ENCODE measurements at places on chromosomes 1 and 21. TPM values are rescaled to one million over a fixed set of nuclear protein-coding genes. Genes with fewer than 3 reads are reported as not detected.

Gene SPATA45
- polyA plus RNA-seq = 0.75 TPM

Gene PLA2G2A
- 0.18 TPM for polyA plus RNA-seq

Gene FMN2
- 6.9 TPM for polyA plus RNA-seq

Gene GNAT2
- polyA plus RNA-seq = not detected

Gene S100A9
- polyA plus RNA-seq = 6.2 TPM

DNA sequence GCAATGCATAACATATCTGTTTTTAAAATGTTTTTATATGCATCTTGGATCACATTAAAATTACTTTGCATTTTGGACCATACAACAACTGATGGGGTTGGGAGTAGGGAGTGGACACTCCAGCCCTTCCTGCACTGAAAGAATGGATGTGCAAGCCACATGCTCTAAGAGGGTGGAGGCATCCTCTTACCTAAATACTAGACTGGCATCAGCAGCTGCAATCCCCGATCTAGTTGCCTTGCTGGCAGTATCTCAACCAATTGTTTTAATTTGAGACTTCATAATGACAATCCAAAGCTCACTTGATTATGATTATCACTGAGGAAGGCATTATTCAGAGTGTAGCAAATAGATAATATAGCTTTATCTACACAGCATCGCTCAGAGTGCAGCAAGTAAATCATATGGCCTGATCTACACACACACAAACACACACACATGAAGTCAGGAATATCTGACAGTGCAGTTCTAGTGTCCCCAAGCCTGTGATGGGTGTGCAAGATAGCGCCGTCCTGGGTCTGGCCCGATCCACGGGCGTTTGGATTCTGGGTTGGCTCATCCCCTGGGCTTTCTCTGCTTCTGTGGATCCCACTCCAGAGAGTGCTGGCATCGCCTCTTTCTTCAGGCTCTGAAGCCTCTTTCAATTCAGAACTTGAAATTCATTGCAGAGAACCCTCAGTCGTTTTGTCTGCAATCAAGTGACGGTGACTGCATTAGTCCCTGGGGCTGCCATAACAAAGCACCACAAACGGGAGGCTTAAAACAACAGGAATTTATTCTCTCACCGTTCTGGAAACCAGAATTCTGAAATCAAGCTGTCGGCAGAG lies 181.3 kb downstream of the ETS2 start:
- no peak for DNase-seq

DNA sequence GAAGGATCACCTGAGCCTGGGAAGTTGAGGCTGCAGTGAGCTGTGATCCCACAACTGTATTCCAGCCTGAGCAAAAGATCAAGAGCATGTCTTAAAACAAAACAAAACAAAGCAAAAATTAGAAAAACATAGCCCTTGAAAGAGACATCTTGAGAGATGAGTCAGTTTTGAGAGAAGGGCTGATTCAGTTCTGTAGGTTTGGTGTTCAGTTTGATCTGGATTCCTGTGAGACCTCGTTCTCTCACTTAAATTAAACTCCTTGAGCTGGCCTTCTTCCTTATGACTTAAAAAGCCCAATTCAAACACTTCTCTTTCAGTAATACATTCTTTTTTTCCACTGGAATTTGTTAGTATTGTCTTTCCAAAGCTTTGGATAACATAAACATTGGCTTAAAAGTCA lies 164.2 kb downstream of the NRIP1 start:
- DNase-seq = no peak

DNA sequence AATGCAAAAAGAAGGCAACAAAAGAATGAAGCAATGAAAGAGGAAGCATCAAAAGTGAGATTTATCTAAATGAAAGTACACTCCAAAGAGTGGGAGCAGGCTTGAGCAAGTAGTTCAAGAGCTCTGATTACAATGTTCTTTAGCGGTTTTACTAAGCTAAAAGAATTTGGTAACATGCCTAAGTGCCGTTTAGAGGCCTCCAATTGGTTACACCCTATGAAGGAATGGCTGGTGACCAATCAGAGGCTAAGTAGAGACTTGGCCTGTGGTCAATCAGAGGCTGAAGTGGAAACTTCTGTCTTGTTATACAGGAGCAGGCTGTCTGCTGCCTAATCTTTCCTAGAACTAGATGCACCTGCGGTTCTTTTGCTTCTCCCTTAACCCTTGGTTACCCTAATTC lies 59.1 kb downstream of the PTGFR start:
- no peak for DNase-seq

GRCh38 chr1:11768821-11769220 lies 6.8 kb downstream of the C1orf167 start:
- DNase-seq = no peak

- DNase-seq = no peak
Observed at GRCh38 chr1:222928212-222928611, 113.4 kb downstream of the DISP1 start.

DNA sequence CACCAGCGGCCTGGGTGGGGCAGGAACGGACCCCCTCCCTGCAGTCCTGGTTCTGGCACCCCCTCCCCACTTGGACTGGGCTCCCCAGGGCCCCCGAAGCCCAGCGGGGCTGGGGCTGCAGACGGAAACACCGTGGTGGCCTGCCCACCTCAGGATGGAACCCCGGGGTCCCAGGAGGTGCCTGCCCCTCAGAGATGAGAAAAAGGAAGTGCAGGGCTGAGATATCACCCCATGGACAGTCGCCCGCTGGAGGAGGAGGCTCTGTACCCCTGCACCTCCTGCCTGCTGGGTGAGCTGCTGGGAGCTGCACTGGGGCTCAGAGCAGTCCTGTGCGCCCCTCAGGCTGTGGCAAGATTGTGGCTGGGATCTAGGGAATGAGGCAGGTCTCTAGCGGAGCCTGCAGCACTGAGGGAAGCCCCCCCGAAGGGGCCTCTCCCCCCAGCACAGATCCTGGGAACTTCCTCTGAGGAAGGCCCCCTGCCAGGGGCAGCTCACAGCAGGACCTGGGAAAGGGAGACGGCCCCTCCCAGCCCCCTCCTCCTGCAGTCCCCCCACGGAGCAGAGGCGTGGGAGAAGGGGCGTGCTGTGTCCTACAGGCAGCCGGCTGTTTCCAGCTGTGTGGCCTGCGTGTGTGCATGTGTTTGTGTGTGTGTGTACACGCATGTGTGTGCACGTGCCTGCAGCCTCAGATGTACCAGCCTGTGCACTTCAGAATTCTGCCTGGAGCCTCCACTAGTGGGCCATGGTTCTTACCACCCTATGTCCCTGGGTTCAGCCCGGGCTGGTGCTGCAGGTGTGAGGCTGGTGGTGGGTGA lies 6.9 kb downstream of the AGRN start:
- no peak for DNase-seq

DNA sequence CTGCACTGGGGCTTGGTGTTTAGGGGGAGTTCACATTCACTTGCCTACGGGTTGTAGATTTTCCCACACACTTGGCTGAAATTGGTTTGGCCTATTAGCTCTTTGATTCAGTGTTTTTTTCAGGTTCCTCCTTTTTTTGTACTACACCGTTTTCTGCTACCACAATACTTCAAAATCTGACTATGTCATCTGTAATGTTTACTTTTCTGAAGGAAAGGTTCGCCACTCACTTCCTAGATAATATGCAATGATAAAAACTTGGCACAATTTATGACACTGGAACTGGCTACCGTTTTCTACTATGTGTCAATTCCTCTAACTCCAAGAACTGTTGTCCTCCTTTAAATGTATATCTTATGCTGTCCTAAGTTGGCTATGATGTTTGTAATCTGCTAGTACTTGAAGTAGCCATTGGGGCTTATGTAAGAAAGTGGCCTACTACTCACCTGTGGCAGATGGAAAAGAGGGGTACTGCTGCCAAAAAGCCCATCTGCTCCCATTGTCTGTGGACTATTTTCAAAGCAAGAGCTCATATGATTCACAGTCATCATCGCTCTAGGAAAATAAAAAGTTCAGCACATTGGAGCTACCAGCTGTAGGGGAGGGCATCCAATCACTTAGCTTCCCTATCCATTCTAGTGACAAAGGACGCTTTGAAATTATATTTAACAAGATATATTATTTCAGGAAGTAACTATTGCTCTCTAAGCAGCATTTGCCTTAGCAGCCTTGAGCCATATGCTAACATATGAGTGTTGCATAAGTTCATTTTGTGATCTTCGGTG lies 42.4 kb upstream of the BACH1 start:
- DNase-seq = no peak

GRCh38 chr1:207240325-207241101 lies 81.0 kb upstream of the CD55 start:
- DNase-seq = no peak

GRCh38 chr21:28261298-28261697 lies 731.4 kb downstream of the LTN1 start:
- DNase-seq = no peak

DNA sequence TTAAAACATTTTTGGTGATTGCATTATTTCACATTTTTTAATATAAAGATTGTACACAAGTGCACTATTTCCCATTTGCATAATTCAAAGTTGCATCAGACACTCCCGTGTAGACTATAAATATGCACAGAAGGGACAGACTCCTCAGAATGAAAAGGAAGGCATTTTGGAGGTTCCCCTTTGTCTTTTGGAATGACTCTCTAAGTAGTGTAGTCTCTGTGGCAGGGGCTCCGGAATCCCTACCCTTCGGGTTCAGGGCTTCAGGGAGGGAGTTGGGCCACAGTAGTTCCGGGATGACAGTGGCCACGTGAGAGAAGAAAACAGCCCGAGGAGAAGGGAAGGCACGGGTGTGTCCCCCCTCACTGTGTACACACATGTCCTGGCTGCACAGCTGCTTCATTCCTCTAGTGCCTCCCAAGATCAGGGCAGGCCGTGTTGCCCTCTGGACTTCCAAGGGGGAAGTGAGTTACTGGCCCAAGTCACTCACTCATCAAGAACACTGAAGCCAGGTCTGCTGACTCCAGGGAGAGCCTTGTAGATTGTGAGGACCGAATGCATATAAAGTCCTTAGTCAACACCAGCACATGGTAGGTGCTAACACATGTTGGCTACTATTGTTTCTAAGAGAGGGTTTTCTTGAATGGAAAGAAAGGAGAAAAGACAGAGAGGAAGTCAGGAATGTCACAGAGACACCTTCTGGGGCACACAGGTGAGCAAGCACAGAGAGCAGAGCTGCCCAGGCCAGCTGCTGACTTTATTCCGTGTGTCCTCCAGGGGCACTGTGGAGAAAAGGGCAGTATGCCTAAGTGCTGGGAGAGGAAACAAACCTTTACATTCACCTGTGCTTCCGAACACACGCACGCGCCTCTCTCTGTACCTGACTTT lies 39.8 kb downstream of the LHX4 start:
- DNase-seq = no peak

GRCh38 chr1:219541946-219542345 lies 71.0 kb downstream of the ZC3H11B start:
- DNase-seq = no peak

DNA sequence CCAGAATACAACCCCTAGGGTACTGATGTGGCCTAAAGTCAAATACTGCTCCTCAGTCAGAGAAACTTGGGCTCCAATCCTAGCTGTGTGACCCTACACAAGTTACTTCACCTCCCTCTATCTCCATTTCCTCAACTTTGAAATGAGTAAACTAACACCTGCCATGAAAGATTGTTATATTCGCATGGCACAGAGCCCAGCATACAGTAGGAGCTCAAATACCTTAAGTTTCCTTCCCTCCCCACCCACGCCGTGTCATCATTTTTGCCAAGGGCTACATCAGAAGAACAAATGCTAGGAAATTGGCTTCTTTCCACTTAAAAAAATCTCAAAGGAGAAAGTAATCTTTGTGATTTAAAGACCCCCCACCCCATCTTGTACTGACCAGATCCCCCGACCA lies 22.2 kb upstream of the ZNF362 start:
- no peak for DNase-seq

DNA sequence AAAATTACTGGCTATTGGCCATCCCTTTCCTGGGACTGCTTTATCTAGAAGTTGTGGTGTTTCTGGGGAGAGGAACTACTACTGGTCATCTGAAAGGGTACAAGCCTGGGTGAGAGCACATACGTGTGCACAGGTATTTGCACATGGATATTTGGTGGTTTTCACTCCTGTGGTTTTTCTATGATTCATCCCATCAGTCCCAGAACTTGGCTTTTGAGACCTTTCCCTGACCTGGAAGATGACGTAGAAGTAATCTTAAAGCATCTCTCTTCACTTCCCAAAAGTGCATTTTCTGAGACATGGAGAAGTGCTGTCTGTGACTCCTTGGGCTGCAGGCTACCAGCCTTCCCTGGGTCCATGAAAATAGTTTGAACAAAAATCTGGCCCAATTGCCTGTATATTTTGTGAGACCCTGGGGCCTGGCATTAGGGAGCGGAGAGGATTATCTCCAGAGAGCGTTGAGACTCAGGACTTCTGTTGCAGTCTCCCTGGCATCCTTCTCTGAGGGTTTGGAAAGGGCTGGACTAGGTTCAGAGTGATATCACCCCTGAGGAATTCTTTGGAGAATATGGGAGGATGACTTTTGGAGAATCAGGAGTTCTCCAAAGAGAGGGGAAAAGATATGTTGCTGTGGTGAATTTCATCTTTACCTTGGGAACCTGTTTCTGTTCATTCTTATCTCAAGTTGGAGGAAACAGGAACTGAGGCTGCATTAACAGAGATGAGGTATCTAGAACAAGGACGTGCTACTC lies 130.8 kb downstream of the NOS1AP start:
- no peak for DNase-seq

DNA sequence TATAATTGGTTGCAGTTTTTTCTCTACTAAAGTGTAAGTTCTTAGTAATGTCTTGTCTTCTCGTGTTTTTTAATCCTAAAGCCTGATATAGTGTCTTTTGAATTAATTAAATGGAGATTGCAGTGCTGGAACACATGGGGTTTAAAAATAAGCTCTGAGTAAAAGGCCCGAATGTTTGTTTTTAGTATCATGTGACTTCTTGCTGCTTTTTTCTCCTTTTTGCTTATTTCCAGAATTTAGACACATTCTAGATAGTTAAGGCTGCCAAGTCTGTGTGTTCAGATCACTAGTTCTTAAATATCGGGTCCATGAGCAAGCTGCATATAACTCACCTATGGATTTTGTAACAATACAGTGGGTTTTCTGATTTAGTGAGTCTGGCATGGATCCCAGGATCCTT lies 27.5 kb downstream of the KCTD3 start:
- no peak for DNase-seq

DNA sequence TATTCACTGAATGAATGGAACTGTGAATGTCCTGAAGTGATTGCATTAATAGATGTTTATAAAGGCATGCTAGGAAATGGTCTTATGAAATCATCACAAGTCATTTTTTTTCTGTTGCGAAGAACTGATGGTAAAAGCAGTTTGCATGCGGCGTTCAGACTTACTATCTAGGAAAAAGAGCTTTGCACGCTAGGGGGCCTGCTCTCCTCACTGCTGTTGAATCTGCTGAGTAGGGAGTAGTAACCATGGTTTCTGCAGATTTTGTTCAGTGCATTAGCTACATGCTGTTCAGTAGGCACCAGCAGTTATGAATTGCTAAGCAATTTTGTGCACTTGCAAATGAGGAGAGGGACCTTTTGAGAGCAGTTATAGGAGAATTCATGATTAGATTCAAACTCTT lies 57.9 kb downstream of the CENPF start:
- DNase-seq = peak; percentile 53

GRCh38 chr1:79791488-79792218 lies 785.1 kb upstream of the ADGRL4 start:
- DNase-seq = no peak

GRCh38 chr21:35929901-35930300 lies 130.4 kb downstream of the SETD4 start:
- no peak for DNase-seq

Data from left kidney (tissue), 8 donors.